NCI-H524 (cell line): ENCODE measurements at places on chromosomes 7 and 10.

- DNase-seq: no peak
Measured at GRCh38 chr7:89618274-89618673, 536.0 kb upstream of the STEAP1 start.

GRCh38 chr10:130300608-130301020 is 164.4 kb downstream of the GLRX3 start:
- DNase-seq: no peak

GRCh38 chr10:51985336-51985735 is 285.9 kb upstream of the CSTF2T start:
- no peak for DNase-seq

DNA sequence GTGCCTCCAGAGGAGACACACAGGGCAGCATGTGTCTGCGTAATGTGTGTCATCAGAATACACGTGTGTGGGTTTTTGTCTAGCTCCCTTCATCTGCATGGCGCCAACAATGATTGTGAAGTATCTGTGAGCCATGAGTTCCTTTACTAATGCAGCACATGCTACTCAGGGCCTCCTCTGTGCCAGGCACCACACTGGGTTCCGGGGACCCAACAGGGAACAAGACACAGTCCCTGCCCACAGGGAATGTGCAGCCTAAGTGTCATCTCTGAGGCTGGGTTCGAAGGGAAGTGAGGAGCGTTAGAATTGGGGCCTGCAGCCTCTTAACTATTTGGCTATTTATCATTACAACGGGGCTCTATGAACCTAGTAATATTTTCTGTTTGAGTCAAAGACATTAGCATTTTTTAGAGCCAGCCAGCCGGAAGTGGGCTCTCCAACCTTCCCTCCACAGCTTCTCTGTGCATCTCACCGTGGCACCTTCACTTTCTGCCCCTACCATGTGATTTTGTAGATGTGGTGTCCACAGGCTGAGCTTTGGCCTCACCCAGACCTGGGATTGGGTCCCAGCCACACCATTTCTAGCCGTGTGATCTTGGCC is 43.9 kb upstream of the SRGN start:
- no peak for DNase-seq

- DNase-seq: no peak
Measured at GRCh38 chr7:52719677-52720076, 315.8 kb upstream of the POM121L12 start.

- DNase-seq: no peak
Measured at GRCh38 chr10:32851301-32851700, 106.7 kb downstream of the ITGB1 start.

GRCh38 chr10:94115725-94116124 is 122.0 kb downstream of the PLCE1 start:
- DNase-seq: no peak

- no peak for DNase-seq
Measured at GRCh38 chr10:31341552-31341951, 22.5 kb downstream of the ZEB1 start.

GRCh38 chr10:24393201-24393600 is 184.3 kb downstream of the KIAA1217 start:
- DNase-seq: no peak

GRCh38 chr10:6347391-6347951 is 144.7 kb downstream of the PFKFB3 start:
- DNase-seq: no peak

DNA sequence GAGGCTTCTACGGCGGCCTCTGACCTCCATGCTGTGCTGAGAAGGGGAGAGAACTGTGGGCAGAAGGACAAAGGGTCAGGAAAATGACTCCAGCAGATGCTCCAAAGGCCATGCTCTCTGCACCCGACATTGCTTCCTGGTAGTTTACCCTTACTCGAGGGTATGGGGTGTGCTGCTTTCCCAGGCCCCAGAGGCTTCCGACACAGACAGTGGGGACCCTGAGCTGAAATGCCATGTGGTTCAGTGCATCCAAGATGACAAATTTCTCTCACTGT is 130.9 kb downstream of the PTPN20 start:
- DNase-seq: no peak

- no peak for DNase-seq
Measured at GRCh38 chr7:81267508-81267907, 348.7 kb upstream of the SEMA3C start.

DNA sequence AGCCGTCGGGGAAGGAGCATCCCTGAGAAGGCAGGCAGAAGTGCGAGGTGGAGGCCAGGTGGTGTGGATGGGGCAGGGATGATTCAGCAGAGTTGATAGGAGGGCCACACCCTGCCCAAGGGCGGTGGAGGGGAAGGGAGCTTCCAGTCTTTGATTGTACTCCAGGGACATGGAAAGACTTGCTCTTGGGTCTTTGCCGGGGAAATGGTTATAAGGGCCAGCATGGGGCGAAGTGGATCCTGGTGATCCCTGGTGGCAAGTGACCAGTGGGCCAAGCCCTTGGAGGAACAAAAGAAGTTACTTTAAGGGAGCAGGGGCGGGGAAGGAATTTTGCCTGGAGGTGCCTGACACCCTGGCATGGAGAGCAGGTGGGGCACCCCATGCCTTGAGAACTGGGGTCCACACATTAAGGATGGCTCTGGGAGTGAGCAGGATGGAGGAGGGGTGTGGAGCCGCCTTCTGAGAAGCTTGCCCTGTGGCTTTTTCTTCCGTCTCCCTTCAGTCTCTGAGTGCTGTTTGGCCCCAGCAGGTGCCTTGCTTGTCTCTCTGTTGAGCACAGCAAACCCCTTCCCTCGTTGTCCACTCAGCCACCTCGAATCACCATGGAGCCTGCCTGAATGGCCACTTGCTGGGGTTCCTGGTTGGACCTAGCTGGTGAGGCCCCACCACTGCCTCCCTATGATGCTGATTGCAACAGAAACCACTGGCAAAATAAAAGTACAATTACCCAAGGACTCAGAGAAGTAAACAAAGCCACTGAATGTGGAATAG is 83.9 kb downstream of the RAMP3 start:
- no peak for DNase-seq

- no peak for DNase-seq
Measured at GRCh38 chr10:66350622-66351399, 575.0 kb upstream of the LRRTM3 start.

GRCh38 chr10:109159351-109159750 is 764.0 kb downstream of the XPNPEP1 start:
- no peak for DNase-seq

GRCh38 chr10:86451604-86451960 is 70.0 kb downstream of the WAPL start:
- DNase-seq: no peak

GRCh38 chr10:84292502-84292901 is 35.9 kb upstream of the CCSER2 start:
- DNase-seq: no peak

DNA sequence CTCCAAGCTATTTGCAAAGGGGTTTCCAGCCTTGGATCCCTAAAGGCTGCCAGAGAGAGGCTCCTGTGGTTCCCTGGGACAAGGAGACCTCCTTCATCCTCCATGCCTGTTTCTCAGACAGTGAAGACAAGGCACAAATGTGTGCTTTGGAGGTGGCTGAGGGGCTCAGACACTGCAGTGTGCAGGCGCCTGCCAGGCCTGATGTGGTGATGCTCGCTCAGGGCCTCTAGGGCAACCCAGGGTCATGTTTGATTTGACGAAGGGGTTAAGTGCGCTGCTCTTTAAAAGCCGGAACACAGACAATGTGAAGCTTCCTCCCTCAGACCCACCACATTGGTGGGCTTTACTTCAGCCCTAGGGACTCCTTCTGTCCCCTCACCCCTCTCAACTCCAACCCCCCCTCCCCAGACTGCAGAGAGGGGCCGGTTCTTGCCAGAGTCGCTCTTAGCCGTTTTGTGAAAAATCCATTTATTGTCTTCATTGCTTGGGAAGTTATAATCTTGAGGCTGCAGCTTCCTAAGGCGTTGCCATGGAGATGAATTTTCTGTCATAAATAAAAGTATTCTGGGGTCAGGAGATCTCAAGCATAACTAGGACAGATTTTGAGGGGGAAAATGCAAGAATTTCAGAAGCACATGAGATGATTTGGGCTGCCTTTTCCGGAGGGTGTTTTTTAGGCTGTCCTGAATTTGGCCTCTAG is 35.8 kb downstream of the PDGFA start:
- no peak for DNase-seq

GRCh38 chr10:17200001-17200911 is 1.2 kb downstream of the TRDMT1 start:
- DNase-seq: no peak

- DNase-seq: no peak
Measured at GRCh38 chr10:118031351-118032075, 15.2 kb downstream of the RAB11FIP2 start.

- no peak for DNase-seq
Measured at GRCh38 chr7:158280448-158281144, 307.0 kb downstream of the PTPRN2 start.

GRCh38 chr7:3917436-3917835 is 616.4 kb downstream of the SDK1 start:
- no peak for DNase-seq

GRCh38 chr7:158924956-158925355 is 68.6 kb downstream of the DYNC2I1 start:
- no peak for DNase-seq

DNA sequence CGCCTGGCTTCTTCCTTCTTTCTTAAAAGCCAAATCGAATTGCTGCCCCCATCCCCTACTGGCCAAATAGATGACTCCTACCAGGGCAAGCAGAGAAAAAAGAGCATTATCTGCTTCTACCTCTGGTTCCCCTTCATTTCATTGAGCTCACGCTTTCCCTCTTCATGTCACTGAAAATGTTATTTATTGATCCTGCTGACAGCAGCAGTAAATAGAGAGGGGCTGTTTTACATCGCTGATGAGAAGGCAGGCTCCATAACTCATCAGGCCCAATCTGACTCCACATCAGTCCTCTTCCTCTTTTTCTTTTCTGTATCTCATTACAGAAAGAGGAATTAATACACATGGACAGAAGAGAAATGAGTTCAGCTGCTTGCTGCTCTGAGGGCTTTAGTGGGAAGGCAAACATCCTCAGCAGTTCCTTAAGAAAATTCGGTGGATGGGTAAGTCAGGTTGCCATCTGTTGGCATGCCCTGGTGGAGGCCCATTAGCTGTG is 904.1 kb downstream of the KCNMA1 start:
- no peak for DNase-seq

GRCh38 chr10:2414039-2414438 is 653.3 kb upstream of the PFKP start:
- DNase-seq: no peak

GRCh38 chr10:62018131-62018911 is 116.8 kb downstream of the ARID5B start:
- no peak for DNase-seq

GRCh38 chr10:89373916-89374711 is 3.7 kb upstream of the IFIT1B start:
- no peak for DNase-seq

DNA sequence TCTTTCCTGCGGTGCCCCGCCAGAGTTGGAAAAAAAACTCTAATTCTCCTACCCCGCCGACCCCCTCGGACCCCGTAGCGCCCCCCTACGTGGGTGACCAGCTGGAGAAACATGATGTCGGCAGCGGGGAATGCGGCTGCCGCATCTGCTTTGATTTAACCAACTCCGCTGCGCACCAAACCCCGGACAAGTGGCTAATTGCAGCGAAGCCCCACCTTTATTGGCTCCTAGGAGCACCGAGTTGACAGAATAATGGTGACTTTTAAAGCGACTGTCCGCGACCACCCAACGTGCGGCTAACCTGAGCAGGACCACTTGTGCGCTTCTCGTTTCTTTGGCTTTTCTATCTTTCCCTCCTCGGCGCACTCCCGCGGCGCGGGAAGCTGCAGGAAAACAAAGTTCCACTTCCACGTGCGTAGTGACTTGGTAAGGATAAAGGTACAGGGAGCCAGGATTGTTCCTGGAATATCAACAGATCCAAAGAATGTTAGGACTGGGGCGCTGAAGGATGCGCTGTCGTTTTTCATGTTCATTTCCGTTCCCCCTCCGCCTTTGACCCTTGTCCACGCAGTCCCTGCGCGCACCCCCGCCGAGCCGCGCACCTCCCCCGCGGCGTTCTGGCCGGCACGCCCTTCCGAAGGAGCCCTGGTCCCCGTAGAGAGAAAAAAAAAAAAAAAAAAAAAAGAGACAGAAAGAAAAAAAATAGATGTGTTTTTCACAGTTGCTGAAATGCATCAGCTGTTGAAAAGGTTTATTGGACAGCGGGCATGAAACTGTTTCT is 1.4 kb downstream of the WNT16 start:
- peak; percentile 48 for DNase-seq

- no peak for DNase-seq
Measured at GRCh38 chr7:75892634-75893272, 13.9 kb downstream of the RHBDD2 start.

- DNase-seq: no peak
Measured at GRCh38 chr7:133649593-133649992, 396.7 kb downstream of the EXOC4 start.

DNA sequence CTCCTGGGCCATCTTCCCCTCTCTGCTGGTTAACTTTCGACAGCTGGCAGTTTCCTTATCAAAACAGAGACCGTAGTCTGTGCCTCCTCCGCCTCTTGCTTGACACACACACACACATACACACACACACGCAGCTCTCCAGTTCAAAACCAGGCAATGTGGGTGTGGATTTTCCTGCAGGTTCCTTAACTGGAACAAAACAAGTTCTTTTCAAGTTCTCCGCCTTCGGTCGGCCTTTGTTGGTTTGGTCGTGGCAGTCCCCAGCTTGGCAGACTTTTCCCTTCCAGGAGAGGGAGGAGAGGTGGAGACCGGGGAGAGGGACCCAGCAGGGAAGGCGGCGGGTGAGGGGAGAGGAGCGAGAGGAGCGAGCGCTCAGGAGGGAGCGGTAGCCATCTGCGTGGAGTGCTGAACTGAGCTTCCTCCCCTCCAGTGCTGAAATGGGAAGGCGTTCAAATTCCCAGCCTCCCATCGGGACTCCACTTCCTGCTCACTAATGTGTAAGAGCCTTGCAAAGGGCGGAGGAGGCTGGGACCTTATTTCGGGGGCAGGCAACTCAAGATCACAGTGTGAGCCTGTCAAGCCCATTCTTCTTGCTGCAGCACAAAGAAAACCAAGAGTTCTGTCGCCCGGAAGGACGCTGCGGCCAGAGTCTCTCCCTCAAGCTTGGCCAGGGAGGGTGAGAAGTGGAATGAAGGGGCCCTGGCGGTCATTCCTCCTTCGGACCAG is 120.6 kb downstream of the PRPF18 start:
- no peak for DNase-seq
